ENCODE measurements at places on chromosomes 2 and 18.
A peak's percentile ranks its signal among the peaks of the same experiment; 100 is the strongest.

DNA sequence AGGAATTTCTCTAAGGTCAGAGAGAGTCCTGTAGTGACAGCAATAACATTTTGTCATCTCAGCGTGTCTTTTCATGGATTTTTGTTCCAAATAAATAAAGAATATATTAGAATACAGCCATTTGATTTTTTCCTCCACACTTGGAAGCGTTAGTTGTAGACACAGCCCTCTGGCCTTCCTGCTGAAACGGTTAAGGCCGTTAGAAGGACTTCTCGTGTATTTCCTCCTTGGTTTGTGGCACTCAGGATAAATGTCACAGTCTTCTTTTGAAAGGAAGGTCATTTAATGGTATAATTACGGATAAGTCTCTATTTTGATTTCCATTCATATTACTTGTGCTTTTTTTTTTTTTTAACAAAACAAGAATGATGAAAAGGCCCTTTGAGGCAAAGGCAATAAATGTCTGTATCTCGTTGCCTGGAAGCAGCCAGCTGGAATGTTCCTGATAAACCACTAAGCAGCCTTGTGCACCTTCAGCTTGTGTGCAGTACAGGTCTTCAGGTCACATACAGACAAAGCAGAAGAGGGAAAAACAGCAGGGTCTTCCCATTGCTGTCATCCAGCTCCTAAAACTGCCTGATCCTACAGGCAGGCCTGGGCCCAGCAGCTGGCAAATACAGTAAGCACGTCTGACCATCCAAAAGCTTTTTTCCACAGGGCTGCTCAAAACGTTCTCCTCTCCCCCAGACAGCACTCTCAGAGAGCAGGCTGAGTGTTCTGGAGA lies 14.4 kb downstream of the EFR3B start:
- no peak for DNase-seq

GRCh38 chr2:240815761-240816583 lies 4.0 kb downstream of the KIF1A start:
- DNase-seq, result no peak

DNA sequence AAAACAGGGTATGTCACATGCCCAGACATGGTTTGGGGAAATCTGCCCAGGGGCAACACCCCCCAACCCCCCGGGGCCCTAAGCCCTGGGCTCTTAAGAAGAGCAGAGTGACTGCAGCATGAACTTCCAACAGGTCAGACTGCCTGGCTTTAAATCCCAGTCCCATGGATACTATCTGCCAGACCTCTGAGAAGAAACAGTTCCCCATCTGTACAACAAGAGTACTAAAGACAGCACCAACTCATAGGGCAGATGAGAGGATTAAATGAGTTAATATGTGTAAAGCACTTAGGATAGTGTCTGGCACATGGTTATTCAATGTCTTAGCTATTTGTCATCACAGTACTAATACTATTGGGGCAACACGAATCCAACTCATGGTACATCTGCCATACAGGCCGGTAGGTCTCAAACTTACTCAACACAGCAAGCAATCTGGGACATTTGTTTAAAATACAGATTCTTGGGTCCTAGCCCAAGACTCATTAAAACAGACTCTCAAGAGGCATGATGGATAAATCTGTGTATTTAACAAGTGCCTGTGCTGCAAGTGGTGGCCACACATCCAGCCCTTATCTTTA lies 23.4 kb downstream of the CDH2 start:
- peak; percentile 31 for DNase-seq

DNA sequence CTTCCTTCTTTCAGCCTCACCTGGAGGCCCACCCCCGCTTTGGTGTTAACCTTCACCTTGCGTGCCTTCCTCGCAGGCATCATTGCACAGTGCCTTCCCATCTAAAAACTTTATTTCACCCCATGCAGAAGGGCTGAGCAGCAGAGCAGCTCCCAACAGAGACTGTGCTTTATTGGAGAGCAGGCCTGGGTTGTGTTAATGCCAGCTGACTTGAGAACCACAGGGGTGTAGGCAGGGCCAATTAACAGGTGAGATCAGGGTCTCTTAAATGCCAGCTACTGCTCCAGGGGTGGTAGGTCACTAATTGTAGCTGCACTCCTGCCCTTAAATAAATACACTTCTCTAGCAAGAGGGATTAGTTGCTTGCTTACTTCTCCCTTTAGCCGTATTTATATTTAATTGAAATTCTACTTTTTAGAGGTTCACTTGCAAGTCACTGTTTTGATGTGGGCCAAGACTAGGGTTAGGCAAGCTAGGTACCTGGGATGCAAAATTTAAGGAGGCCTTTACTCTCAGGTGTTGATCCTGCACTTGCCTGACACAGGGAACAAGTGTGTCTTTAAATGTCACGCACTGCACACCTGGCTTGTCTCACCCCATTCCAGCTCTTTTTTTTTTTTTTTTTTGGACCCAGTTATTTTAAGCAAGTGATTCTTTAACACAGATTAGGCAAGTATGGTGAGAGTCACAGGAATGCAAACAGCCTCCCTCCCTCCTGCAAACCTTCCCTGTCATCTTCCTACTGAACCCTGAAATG lies 54.5 kb downstream of the LYPD1 start:
- no peak for DNase-seq

- DNase-seq, result no peak
Measured at GRCh38 chr2:121686218-121686617, 37.0 kb upstream of the CLASP1 start.

DNA sequence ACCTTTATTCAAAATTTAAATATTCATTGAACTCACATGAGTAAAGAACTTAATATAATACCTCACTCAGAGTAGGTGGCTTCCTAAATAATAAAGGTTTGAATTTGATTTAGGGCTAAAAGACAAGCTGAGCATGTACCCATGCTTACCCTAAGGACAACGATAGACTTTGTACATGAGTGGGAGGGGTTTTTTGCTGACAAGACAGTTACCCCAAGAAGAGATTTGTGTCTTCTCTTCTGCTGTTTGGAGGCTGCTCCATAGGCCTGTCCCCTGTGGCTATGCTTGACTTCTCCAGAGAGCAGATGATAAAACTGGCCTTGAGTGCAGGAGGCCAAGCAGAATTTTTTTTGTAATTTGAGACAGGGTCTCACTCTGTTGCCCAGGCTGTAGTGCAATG lies 383.9 kb downstream of the TMEM182 start:
- DNase-seq, result no peak

GRCh38 chr2:145284551-145284950 lies 764.6 kb upstream of the ZEB2 start:
- DNase-seq, result peak; percentile 35

DNA sequence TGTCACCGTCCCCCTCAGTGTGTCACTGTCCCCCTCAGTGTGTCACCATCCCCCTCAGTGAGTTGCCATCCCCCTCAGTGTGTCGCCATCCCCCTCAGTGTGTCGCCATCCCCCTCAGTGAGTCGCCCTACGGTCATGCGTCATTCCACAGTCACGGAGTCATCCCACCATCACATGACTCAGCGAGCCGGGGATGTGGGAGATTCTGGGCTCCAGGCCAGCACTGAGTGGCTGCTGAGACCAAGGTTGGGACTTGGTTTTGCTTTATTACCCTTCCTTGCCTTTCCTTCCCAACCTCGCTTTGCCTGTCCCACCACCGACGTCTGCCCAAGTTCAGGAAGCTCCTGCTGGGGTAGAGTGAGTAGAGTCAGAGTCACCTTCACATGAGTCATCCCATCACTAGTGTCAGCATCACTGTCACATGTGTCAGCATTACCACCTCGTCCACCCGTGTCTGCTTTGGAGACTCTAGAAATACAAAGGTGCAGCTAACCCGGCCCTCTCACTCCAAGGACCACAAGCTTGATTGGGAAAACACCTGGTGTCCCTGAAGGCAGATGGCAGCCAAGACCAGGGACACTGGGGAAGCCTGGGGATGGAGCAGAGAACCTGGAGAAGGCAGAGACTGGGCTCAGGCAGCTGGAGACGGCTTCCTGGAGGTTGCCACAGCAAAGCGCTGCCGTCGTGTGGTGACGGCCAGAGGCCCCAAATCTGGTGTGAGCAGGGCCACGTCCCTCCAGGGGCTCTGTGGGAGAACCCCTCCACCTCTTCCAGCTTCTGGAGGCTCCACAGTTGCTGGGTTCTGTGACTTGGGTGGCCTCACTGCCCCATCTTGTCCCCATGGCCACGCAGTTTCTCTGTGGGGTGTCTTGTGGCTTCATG lies 485.2 kb upstream of the SALL3 start:
- DNase-seq, result peak; percentile 8

GRCh38 chr2:22536133-22536532 lies 848.8 kb upstream of the KLHL29 start:
- peak; percentile 16 for DNase-seq

DNA sequence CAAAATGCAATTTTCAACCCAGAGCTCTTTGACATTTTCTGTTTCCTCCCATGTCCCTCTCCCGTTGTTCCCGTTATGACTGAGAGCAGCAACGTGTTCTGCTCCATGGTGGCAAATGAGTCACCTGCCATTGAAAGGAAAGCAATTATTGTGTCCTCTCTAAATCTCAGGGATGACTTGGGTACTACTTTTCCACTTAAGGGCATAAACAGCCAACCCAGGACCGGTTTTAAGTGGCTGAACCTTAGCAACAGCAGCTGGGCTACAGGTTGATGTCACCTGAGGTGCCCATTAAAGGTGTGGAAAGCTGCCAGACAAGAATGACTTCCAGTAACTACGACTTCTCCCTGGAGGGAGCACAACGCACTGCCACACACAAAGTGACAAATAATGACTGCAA lies 236.8 kb downstream of the NCKAP5 start:
- DNase-seq, result no peak

DNA sequence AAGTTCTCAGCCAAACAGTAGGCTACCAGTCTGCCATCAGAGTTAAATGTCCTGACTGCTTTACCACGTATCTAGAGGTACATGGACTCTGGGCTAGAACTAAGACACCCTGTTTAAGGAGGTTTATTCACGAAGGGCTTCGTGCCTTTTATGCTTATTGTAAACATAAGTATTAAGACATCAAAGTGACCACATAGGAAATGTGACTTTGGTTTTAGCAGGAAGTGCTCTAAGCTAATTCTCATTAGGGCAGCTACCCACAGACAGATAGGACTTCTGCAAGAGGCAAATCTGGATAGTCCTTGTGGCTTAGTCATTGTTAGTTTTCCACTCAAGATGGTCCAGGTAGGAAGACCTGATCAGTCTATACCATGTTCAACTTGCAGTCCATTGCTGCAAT lies 233.3 kb upstream of the MGAT5 start:
- DNase-seq, result no peak

GRCh38 chr2:240597054-240597418 lies 10.5 kb downstream of the CAPN10 start:
- DNase-seq, result no peak

DNA sequence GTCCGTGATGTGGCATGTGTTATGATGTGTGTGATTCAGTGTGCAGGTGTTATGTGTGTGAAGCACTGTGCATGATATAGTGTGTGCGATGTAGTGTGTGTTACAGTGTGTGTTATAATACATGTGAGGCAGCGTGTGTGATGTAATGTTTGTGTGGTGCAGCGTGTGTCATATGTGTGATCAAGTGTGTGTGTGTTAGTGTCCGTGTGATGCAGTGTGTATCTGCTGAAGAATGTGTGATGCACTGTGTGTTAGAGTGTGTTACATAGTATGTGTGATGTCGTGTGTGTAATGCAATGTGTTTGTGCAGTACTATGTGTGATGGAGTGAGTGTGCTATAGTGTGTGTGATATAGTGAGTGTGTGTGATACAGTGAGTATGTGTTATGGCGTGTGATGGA lies 182.8 kb upstream of the SOX11 start:
- DNase-seq, result no peak

DNA sequence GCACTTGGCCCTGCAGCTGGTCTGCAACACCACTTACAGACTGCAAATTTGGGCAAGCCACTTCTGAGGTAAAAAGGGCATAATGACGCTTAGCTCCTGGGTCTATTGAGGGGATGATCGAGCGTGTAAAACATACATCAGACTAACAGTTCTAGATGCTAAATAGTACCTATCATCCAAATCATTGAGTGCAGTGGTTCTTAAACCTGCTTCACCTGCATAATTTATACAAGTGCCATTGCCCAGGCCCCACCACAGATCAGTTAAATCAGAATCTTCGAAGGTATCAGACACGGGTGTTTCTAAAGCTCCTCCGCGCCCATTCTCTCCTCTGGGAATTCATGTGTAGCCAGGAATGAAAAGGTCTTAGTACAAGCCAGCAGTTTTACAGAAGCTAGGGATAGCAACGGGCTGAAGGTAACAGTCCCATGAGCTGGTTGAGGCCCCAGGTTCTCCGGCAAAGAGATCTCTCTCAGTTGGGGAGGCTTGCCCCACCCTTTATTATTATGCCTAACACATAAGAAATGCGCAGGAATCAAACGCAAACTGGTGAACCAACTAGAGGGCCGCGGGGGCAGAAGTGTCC lies 737 bp upstream of the RNF181 start:
- no peak for DNase-seq

DNA sequence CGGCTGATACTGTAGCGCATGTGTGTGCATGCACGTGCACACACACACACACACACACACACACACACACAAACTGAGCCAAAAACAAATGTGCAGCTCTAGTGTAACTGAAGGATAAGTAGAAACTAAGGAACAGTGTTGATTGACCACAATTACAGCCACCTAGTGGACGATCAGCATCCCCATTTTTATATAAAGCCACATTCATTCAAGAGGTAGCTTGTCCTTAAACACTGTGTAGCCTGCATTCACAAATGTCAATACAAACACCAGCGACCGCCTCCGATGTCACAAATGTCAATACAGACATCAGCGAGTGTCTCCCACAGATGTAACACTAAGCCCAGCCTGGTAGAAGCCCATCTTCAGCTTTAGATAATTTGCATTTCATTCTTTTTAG lies 167.4 kb downstream of the PTGR3 start:
- DNase-seq, result peak; percentile 49

DNA sequence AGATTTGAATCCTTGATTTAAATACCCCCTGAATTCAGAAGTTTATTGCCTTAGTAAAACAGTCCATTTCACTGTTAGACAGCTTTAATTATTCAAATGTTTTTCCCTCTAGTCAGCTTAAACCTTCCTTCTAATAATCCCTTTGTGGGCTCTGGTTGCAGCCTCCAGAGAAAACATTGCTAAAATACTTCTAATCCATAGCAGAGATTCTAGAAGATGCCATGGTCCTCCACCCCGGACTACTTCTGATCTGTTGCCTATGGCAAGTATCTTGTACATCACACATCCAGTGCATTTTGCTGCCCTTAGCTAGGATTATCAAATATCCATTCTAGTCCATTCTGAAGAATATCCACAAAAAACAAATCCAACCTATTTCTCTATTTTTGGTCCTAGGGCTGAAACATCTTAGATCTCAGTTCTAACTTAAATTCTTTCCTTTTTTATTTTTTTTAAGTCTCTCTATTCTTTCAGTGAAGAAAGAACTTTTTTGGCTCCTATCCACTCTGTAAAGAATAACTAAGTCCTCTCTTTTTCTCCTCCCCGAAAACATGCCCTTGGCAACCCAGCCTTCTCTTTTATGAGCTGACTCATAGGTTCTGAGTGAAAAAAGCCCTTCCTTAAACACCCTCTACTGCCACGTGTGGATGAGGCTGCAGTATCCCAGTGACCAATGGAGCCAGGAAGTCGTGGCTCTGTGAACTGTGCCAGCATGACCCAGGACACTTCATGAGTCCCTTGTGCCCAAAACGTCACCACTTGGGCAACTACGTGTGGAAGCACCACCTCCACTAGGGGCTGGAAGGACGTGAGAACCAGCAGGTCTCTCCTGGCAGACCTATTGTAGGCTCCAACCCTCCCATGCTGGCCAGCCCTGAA lies 349.8 kb downstream of the TNS1 start:
- DNase-seq, result peak; percentile 88
